ENCODE measurements at places on chromosomes 5 and 9. TPM values are rescaled to one million over a fixed set of nuclear protein-coding genes. Genes with fewer than 3 reads are reported as not detected.

DNA sequence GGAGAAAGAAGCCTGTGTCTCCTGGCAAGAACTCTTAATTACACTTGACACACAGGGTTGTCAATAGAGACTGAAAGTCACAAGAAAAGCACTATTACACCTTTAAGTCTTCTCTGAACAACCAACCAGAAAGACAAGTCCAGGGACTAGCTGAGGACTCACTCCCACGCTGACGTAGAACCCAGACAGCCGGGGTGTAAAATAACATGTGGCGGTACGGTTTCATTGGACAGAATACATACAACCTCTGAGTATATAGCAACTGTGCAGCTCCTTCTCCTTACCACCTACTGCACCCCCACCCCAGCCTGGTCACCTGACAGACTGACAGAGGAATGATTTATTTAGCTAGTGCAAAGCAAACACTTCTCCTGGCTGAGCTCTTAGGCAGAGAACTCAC lies 103.4 kb upstream of the RASEF start:
- DNase-seq: no peak

DNA sequence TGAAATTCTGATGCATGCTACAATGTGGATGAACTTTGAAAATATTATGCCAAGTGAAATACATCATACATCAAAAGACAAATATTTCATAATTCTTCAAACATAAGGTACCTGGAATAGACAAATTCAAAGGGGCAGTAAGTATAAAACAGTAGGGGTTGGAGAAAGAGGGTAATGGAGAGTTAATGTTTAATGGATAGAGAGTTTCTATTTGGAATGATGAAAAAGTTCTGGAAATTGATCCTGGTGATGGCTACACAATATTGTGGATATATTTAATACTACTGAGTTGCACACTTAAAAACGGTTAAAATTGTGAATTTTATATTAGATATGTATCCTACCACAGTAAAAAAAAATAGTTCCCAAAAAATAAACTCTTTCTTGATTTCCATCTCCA lies 14.6 kb upstream of the CNTLN start:
- no peak for DNase-seq

GRCh38 chr5:157983906-157984551 lies 125.1 kb upstream of the CLINT1 start:
- no peak for DNase-seq

DNA sequence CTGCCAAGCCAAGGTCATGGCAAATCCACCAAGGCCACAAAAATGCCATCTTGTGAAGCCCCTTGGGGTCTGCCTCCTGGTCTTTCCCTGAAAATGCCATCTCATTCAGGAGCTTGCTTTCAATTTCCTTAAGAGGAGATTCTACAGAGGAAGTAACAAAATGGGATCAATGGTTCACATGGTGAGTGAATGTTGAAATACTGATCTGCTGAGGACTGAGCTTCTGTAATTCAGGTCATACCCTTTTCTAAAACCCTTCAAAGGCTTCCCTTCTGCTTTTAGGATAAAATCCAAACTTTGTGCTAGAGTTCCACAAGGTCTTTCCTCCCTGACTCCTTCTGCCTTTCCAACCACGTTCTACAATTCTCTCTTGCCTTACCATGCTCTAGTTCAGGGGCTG lies 24.7 kb upstream of the NR3C1 start:
- DNase-seq: no peak

- no peak for DNase-seq
Observed at GRCh38 chr9:16693616-16694015, 176.9 kb downstream of the BNC2 start.

GRCh38 chr5:65066387-65067146 lies 297.8 kb downstream of the CWC27 start:
- no peak for DNase-seq

DNA sequence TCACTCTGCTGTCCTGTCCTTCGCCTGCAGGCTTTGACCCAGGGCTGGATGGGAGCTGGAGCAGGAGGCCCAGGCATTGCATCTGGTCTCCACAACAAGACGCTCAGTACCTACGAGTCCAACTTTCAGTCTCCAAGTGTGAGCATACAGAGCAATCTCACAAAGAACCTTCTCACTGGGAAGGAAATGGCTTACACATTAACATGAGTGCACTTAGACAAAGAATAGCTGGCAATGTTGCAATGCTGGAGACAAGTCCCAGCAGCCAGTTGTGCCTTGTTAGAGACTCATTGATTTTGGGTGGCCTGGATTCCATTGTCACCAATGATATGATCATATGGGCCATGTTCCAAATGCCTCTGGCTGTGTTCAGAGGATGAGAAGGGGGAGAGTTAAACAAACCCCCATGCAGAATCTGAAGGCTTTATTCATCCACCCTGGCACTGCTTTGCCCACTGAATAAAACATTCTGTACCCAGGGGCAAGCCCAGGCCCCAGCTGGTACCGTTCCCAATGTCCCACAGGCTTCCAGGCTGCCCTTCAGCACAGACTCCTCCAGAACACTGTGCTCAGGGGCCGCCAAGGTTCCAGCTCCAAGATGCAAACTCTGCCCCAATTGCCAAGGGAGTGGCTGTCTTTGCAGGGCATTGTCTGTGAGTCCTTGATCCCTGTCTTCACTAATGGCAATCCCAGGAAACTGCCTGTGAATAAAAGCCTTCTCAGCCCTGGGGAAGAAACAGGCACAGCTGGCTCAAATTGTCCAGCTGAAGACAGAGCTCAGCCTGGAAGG lies 185.5 kb downstream of the HSD17B3 start:
- DNase-seq: no peak

GRCh38 chr5:168472329-168472728 lies 13.9 kb upstream of the RARS1 start:
- DNase-seq: no peak

DNA sequence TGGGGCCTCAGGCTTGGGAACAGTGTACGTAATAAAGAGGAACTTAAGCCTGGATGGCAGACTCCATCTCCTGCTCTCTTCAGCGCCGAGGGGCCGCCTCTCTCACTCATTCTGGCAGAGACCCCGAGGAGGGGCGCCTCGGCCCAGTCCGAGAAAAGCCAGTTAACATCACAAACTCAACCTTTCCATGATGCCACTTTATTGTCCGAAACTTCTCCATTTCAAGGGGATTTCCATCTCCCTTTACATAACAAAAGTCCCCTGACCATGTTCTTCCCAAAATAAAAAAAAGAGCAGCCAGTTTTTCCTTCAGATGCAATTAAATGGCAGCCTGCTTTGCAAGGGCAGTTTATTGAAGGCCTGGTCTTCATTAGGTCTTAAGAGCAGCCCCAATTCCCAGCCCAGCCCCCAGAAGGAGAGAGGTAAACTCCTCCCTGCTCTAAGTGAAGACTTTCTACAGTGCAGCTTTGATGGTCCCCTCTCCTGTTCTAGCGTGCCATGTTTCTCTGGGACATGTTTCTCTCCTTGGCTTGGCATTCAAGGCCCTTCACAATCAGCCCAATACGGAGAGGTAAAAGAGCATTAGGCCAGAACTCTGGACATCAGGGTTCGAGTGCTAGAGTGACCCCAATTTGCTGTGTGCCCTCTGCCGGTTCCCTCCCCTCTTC lies 19.5 kb upstream of the RAB14 start:
- no peak for DNase-seq

DNA sequence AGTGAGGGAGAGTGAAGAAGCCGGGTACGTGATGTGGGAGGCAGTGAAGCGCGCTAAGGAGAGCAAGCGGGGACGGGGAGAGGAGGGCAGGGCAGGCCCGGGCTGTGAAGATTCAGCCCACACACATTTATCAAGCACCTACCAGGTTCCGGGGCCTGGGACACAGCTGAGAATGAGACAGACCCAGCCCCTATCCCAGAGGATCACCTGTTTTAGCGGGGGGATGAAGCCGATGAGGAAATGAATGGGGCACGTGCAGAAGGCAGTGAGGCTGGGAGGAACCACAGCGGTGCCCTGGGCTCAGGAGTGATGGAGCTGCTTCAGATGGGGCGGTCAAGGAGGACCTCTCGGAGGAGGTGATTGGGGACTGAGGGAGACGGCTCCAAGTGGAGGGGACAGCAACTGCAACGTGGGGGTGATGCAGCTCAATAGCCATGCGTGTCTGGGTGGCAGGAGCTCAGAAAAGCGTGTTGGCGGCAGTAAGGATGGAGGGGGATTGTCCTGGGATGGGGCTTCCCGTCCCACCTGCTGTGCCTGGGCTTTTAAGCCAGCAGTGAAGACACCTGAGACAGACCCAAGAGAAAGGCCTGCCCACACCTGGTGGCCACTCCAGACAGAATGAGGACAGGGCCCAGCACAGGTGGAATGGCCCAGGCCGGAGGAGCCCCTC lies 77.5 kb upstream of the UNC5A start:
- no peak for DNase-seq

Gene VLDLR
- 0.15 TPM for total RNA-seq

Gene SLC45A2
- not detected for total RNA-seq

DNA sequence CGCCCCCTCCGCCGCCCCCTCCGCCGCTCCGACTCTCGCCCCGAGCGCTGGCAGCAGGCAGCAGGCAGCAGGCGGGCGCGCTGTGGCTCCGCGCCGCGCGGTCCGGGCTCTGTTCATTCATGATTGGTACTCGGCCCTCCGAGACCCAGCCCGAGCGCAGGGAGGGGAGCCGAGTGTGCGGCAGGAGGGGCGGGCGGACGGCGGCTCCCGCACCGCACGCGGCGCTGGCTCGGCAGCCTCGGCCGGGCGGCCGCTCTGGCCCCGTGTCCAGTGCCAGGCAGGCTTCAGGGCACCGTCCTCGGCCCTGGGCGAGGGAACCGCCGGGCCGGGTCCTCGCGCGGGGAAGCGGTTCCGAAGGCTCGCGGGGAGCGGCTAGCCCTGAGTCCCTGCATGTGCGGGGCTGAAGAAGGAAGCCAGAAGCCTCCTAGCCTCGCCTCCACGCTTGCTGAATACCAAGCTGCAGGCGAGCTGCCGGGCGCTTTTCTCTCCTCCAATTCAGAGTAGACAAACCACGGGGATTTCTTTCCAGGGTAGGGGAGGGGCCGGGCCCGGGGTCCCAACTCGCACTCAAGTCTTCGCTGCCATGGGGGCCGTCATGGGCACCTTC lies at the start of gene KCNIP1:
Gene KCNIP1 (plus strand): TSS at position 31 of the 607 bp plus-strand sequence.
- DNase-seq: no peak

GRCh38 chr5:132467287-132467984 lies 23.1 kb downstream of the IRF1 start:
- DNase-seq: peak; percentile 3

Gene LAMC3
- total RNA-seq: 0.47 TPM

GRCh38 chr9:137666513-137666822 lies 47.7 kb downstream of the EHMT1 start:
- DNase-seq: no peak

DNA sequence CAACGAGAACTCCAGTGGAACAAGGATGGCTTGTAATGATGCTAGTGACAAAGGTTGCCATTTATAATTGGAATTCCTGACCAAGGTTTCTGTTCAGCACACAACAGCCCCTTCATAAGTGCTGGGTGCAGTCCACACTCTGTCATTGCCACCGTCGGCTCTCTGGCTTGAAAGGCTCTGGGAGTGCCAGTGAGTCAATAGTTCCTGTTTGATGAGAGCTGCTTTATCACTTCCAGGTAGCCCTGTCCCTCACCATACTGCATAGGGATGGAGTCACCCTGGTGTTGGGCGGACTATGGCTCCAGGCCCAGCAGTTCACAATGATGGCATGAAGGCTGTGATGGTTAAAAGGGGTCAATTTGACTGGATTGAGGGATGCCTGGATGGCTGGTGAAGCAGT lies 34.6 kb upstream of the SEMA4D start:
- no peak for DNase-seq

Gene FAM151B
- not detected for total RNA-seq

DNA sequence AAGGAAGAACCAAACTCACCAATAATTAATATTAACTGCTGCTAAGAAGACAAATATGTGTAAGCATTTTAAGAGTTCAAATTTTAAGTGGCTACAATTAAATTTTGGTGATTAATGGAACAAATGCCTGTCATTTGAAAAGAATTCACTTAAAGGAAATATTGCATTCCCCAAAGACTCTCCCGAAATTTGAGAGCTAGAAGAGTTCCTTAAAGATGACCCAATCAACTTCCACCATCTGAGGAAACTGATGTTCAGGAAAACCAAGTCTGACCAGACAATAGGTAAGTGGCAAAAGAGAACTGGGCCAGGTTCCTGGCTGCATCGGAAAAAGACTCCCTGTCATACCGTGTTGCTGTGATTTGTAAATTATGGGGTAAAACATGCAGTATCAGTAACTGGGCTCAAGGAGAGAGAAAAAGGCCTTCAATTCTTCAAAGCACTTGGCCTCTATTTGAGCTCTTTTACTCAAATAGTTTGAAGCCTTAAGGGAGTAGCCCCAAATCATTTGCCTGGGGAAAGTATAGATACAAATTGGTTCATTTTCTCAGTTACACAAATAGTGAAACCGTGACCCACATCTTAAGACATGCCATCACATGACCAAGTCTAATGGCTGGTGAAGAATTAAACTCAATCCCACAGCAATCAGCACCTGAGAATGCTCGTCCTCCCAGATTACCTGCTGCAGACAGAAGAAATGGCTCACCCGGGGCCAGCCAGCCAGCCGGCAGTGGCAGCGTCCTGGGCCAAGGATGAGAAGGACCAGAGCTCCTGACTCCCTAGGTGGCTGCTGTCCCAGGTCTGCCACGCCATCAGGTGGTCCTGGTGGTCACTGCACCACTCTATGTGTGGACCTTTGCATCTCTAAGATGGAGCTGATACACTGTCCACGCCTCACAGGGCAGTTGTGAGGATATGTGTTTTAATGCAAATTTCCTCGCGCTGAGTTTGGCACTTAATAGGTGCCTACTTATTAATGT lies 162.9 kb downstream of the TTLL11 start:
- DNase-seq: no peak

Gene OSMR
- not detected for total RNA-seq

DNA sequence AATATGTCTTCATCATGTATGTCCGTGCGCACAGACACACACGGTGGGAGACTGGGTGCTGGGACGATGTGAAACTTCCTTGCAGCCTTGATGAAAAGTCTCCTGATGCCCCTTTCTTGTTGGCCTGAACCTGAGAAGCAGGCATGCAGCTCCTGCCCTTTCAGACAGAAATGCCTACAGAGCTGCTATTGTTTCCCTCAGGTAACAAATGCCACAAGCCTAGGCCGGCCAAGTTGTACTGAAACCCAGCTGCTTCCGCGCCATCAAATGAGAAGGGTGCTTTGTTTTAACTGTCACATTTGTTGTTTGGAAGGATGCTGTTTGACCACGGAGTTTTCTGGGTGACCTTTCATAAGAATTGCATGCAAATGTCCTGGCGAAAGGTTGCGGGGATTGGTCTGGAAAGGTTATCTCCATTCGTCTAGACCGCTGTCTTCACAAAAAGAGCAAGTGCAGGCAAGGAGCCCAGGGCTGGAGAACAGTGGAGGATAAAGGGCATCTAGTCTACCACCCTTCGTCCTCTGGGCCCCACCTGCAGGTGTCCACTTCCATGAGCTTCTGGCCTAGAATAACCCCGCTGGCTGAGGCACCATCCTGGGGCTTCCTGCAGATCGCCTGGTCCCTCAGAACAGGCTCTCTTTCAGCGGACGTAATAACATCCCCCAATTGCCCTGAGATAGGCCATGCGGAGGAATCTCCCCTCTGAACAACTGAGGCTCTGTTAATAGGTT lies 197.2 kb downstream of the SEMA6A start:
- no peak for DNase-seq

Measured in T-helper 17 cell (primary cell).